H1 (cell line): ENCODE measurements at places on chromosomes 13 and 19.

GRCh38 chr19:55036058-55036457, 2.0 kb downstream of the GP6 start:
- DNase-seq: no peak

DNA sequence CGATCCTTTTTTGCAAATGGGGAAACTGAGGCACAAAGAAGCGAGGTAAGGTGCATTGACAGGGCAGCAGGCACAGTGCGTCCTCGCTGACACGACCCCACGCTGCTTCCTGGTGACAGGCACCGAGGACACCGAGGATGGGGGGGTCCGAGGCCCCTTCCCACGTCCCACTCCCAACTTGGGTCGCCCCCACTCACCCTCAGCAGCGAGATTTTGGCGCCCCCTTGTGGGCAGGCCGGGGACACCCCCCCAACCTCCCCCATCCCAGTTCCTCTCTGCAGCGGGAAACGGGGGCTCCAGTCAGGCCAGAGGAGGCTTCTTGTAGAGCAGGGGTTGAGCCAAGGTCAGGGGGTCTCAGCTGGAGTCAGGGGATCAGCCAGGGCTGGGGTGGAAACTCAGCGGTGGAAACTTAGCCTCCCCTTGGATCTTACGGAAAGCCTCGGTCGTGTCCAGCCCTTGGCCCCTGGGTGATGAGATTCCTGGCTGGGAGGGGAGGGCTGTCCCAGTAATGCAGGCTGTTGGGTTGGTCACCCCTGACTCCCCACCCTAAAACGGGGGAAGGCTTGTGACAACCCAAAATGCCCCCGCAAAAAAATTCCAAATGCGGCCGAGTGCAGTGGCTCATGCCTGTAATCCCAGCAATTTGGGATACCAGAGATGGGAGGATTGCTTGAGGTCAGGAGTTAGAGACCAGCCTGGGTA, 8.2 kb downstream of the SMIM24 start:
- peak; percentile 86 for DNase-seq

DNA sequence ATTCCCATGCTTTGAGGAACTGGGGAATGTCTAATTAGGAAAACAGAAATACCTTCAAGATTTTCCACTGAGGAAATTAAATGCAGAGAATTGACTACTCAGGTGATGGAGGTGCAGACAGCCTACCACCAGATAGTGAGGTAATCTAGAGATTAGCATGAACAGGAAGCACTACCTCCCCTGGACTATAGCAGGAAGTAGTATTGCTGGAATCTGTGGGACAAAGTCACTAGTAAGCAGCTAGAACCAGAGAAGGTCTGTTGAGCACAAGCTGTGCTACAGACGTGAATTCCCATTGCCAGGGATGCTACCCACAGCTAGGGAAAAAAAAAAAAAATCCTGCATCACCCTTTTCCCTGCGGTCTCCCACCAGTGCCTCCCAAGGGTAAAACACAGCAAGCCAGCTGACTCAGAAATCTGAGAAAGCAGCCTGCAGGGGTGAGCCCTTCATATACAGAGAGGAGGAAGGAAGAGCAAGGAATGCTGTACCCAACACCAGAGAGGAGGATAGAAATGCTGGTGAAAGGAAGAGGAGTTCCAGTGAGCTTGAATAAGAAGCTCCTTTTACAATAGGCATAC, 10.2 kb downstream of the ENOX1 start:
- no peak for DNase-seq

- no peak for DNase-seq
Measured at GRCh38 chr19:15421136-15421695, 2.4 kb upstream of the AKAP8L start.

- no peak for DNase-seq
Measured at GRCh38 chr19:33299051-33299688, 3.2 kb downstream of the CEBPA start.

GRCh38 chr19:51573331-51573730, 2.2 kb downstream of the ZNF175 start:
- no peak for DNase-seq

DNA sequence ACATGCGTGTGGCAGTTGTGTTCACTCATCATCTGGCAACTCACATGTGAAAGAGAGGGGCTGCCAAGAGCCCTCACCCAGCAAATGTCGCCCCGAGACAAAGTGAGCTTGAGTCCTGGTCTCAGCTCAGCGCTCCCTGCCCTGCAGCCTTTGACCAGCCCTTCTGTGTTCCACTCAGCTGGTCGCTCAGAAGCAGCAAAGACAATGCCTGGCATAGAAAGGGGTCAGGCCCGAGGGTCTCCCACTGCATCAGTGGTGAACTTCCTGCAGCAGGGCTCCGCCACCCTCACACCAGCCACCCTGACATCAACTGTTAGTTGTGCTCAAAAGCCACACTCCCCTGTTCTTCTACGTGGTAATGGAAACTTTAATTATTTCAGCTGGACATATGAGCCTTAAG, 68.0 kb downstream of the SLC7A1 start:
- no peak for DNase-seq
